NCI-H2081 treated with DMSO at 0.1 percent for 48 hours (cell line): ENCODE measurements at places on chromosomes 6 and 20.

DNA sequence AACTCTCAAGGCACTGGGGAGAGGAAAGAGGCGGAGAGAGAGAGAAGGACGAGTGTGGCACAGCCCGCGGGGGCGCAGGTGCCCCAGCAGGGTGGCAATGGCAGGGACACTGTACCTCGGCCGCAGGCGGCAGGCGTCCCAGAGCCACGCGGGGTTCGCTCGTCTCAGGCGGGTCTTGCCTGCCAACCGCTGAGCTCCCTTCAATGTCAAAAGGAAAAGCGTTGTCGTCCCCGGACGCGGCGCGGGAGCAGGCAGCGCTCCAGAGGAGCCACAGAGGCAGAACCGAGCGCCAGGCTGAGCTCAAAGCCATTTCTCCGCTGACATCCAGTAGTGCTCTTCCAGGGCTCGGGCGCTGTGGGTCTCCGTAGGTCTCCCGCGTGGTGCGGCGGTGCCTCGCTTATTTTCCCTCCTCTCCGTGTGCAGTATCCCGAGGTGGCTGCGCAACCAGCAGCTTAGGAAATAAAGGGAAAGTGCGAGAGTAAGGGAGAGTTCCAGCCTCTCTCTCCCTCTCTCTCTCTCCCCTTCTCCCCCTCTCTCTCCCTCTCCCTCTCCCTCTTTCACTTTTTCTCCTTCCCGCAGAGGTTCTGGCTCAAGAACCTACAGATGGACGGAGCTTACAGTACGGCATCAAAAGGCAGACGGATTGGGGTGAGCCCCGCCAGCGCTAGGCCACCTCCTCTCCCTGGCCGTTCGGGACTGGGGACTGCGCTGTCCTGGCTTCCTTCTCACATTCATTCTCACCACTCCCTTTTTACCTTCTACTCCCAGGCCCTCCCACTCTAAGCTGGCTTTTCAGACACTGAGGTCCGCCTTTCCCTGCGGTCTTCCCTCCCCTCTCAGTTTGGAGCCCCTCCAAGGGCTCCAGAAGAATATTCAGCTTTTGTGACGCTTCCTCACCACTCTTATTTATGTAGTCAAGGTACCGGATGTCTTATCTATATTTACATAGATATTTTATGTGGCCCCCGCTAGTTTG, at the start of gene LAMA4:
Gene LAMA4, minus strand, starts transcription at position 727 of the 976 bp plus-strand sequence. Its CDS starts 417 bp downstream, at position 310.
- no peak for DNase-seq

- DNase-seq, result no peak
These were observed 60.1 kb downstream of the FAM217A start for GRCh38 chr6:4018924-4019236.

DNA sequence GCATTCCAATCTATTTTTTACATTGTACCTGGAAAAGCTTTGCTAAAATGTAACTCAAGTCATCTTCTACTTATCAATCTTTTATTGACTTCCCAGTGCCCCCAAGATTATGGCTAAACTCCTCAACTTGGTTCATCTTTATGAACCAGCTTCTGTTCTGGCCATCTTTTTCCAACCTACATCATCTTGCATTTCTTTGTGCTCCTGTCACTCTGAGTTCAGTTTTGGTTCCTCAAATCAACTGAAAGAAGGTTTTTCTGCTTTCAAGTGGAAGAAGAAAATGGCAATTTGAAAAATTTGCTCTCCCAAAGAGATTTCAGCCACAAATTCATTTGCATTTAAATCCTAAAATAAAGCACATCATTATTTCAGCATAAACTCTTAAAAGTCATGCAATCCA, 41.8 kb downstream of the GPX5 start:
- DNase-seq, result no peak

DNA sequence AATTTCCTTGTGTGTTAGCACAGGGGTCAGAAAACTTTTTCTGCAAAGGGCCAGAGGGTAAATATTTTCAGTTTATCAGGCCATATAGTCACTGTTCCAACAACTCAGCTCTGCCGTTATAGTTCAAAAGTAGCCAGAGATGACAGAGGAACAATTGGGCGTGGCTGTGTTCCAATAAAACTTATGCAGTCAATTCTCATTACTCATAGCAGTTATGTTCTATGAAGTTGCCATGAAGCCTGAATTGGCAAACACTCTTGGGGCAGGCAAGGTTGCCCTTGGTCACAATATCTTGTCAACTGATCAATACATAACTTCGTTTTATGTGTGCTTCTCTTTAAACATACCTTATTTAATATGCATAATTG, 304.2 kb downstream of the TFAP2C start:
- DNase-seq, result no peak

DNA sequence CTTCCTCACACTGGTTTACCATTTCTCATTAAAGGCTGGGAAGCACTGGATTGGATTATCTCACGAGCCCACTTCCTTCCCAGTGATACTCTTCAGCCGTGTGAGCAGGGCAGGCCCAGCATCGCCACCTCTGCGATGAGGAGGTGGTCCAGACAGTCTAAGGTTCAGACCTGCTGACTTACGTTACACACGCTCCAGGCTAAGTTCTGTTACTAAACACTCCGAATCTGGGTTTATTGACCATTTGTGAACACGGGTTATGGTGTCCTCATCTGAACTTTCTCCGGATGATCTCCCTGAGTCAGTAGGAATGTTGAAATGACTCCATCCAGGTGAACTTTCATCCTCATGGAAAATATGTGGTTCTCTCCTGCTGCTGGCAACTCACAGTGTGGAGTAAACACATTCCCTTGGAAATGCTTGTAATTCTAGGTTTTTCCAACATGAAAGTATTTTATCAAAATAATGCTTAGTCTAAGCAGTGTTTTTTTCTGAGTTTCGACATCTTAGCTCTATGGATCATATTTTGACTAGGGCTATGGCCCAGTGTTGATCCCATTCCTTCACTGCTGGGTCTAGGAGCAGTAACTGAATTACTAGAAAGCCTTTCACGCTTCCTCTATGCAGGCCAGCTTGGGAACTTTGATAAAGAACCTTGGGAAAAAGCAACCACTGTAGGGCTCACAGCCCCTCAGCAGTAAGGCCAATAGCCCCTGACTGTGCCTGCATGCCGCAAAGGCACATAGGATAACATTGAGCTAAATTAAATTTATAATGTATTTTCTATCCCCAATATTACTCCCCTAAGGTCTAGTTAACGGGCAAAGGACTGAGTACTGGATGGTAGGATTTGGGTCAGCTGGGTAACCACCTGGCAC, 37.7 kb upstream of the PXDC1 start:
- no peak for DNase-seq

- no peak for DNase-seq
These were observed 38.0 kb upstream of the ERVFRD-1 start for GRCh38 chr6:11149551-11149950.

DNA sequence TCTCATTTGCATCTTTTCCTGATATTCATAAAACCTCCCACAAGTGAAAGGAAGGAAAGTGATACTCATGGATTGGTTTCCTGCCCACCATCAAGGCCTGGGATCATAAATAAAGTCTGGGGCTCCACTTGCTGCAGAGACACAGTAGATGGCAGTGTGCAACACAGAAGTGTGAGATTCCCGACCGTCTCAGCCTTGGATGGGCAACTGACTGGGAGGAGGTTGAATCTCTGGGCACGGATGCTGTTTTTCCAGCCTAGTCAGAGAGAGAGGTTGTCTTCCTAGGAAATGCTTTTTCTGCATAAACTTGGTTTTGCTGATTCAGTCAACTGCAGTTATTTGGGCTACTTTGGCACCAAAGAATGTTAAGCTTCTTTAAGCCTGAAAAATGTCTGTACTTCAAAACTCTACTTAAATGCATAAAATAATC, 9.9 kb upstream of the RFPL4B start:
- DNase-seq, result peak; percentile 9

GRCh38 chr6:150685860-150686259, 86.2 kb downstream of the PLEKHG1 start:
- no peak for DNase-seq

- DNase-seq, result no peak
These were observed 188.5 kb downstream of the REV3L start for GRCh38 chr6:111294374-111294967.

DNA sequence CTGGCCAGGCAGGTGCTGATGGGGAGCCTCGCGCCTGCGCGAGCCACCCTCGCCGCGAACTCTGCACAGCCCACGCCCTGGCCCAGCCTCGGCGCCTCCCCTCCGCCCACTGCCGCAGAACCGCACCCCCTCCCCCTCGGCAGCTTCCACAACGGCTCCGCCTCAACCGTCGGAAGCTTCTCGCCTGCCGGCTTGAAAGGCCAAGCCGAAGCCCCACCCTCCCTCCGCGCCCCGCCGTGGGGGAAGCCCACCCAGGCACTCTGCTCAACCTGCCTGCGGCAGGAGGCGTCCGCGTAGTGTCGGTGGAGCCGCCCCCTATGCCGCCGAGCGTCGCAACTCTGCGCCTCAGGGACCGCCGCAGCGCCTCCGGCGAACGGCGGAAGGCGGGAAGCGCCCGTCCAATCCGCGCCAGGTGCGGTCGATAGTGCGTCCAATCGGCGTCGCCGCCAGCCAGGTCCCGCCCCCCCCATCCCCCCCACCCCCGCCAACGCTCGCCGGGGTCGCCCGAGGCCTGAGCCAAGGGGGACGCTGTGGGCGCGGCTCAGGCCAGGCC, at the start of gene SYCP2:
Gene SYCP2, minus strand, starts transcription at position 342 of the 553 bp plus-strand sequence. CDS start 11,224 bp downstream, outside the sequence.
- DNase-seq, result no peak

GRCh38 chr20:35883778-35884540, 70.3 kb downstream of the SCAND1 start:
- no peak for DNase-seq

DNA sequence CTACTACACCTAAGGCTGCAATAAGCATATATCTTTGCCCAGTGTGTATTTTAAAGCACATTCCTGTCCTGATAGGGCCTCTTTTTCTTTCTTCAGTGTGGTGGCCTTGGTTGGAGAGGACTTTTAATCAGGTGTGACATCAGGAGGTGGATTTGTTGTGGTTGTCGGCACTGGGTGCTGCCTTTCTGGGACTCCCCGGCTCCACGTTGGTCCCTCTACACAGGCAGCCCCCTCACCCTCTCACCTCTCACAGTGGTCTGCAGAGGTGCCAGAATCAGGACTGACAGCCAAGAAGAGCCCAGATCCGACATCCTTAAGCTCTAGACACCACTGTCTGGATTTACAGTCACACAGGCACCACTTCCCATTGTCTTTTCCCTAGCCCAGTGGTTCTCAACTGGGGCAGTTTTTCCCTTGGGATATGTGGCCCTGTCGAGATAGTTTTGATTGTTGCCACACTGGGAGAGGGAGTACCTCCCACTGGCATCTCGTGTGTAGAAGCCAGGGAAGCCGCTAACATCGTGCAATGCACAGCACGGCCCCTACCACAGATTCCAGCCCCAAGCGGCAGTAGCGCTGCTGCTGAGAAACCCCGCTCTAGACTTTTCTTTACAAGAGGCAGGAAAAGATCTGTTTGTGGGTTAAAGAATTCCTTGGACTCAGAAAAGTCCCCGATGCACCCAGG, 314.1 kb downstream of the QKI start:
- DNase-seq, result no peak

DNA sequence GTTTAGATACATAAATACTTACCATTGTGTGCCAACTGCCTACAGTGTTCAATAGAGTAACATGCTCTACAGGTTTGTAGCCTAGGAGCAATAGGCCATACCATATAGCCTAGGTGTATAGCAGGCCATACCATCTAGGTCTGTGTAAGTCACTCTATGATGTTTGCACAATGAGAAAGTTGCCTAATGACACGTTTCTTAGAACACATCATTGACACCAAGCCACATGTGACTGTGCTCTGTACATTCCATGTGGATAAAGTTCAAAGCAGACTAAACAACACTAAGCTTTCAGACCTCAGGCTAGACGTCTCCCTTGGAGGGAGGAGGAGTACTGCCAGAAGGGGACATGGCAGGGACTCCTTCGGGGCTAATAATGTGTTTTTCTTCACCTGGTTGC, 93.6 kb downstream of the KIF16B start:
- no peak for DNase-seq

DNA sequence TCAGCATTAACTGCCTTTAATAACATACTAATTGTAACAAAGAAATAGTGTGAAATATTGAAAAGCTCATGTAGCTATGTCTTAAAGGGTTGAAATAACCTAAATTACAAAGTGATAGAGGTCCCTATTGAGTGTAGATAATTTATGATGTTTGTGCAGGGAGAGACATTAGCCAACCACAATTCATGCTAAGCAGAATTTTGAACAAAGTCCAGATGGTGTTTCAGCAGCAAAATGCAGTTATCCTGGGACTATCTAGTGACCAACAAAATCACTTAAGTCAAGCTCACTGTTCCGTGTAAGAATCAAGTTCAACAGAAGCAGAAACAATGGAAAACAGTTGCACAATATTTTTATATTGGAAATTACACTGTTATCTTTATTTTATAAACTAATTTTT, 218.5 kb downstream of the SIM1 start:
- DNase-seq, result no peak

DNA sequence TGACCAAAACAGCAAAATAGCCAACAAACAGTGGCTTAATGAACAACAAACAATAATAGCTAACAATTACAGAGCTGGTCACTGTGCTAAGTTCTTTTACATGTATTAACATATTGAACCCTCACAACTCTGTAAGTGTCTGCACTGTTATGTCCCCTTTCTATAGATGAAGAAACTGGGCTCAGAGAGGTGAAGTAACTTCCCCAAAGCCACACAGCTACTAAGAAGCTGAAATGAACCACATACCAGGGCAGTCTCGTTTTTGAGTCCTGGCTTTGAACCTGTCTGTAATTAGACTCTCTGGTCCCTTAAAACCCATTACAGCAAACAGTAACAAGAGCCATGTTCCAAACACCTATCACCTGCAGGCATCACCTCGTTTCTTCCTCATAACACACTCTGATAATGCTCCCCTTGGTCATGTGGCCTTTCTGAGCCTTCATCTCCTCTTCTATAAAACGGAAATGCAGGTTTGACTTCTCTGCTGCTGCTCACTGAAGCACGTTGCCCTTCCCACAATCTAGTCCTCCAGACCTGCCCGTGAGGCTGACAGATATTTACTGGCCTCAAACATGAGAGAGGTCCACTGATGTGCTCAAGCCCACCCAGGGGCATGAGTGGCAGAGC, 23.3 kb downstream of the KCNK15 start:
- DNase-seq, result no peak

DNA sequence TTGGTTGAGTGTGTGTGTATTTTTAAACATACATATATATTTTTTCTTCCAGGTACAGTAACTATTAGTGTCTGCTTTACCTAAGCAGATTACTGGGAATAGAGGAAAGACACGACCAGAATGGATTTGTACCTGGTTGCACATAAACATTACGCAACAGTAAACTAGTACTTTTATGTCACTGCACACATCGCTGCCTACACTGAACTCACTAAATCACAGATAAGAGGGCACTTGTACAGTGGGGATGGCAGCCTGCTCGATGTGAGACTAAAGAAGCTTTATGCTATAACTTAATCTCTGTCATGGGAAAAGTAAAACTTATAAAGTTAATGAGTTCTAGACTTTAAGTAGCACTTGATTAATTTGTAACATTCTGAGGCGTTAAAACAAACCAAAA, 89.5 kb upstream of the SIM1 start:
- no peak for DNase-seq

GRCh38 chr6:36682328-36683144, 4.0 kb downstream of the CDKN1A start:
- peak; percentile 92 for DNase-seq
